ENCODE measurements at places on chromosomes 1 and 21.

DNA sequence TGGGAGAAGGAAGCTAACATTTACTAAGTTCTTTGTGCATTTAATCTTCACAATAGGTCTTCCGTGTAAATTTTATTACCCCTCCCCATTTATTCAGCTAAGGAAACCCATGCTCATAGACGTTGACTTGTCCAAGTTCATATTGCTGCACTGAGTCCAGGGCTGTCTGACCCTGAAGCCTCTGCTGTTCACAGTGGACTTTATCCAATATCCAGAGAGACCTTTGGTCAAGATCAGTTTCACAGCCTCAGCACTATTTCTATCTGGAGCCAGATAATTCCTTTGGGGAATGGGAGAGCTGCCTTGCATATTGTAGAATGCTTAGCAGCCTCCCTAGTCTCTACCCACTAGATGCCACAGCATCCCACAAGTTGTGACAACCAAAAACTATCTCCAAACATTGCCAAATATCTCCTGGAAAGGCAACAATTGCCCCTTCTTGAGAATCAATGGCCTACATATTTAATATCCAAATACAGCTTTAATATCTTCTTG lies 26.4 kb downstream of the ILDR2 start:
- no peak for DNase-seq

GRCh38 chr21:18617291-18617690 lies 213.7 kb upstream of the TMPRSS15 start:
- DNase-seq, result no peak

GRCh38 chr1:208335371-208336136 lies 91.4 kb upstream of the PLXNA2 start:
- no peak for DNase-seq

- no peak for DNase-seq
These were observed 4.7 kb downstream of the EPHA8 start for GRCh38 chr1:22567994-22568393.

DNA sequence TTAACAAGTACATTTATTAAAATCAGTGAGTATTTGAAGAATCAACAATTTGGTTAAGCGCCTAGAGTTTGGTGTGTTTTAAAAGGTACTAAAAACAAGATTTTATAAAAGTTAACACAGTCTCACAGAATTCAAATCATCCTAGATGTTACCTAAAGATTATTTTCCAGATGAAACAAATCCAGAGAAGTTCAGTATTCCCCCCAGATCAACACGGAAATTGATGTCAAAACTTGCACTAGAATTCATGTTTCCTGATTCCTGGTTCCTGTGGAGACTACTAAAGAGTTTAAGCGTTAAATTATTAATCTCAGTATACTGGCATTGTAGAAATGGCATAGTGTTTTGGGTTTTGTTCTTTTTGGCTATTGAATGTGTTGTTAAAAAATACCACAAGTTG lies 1.4 kb downstream of the PTBP2 start:
- no peak for DNase-seq

DNA sequence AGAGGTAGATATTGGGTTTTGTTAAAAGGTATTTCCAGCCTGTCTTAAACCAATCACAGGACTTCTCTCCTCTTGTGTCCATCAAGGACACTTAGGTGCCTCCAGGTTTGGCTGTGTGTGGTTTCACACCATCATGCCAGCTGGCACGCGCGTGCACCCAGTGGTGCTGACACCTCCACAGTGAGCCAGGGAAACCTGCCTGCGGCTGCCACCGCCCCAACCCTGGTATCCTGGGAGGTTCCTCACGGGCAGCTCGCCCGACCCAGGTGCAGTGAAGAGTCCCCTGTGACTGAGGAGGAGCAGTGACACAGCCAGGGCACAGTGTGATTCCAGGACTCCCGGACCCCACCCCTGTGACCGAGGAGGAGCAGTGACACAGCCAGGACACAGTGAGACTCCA lies 13.2 kb upstream of the COL6A2 start:
- no peak for DNase-seq

- DNase-seq, result peak; percentile 30
These were observed 32.4 kb upstream of the CTTNBP2NL start for GRCh38 chr1:112363636-112364035.

DNA sequence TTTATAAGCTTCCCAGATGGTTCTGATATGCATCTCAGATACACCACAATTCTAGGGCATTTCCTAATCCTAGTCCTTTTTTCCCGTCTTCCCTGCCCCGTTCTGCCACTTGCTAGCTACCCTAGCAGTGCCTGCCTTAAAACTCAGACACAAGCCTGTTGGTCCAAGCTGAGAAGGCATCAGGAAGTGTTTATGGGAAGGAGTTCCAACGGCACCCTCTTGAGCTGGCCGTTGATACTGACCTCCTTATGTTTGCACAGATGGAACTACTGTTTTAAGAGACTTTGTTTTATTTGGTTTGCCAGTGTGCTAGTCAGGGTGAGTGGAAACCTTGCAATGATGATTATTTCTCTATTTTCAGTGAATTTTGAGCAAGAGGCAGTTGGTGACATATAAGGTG lies 67.2 kb downstream of the UCK2 start:
- DNase-seq, result peak; percentile 59

GRCh38 chr1:172661107-172661506 lies 2.2 kb downstream of the FASLG start:
- DNase-seq, result no peak

GRCh38 chr1:99170516-99170915 lies 93.8 kb upstream of the PLPPR4 start:
- no peak for DNase-seq

DNA sequence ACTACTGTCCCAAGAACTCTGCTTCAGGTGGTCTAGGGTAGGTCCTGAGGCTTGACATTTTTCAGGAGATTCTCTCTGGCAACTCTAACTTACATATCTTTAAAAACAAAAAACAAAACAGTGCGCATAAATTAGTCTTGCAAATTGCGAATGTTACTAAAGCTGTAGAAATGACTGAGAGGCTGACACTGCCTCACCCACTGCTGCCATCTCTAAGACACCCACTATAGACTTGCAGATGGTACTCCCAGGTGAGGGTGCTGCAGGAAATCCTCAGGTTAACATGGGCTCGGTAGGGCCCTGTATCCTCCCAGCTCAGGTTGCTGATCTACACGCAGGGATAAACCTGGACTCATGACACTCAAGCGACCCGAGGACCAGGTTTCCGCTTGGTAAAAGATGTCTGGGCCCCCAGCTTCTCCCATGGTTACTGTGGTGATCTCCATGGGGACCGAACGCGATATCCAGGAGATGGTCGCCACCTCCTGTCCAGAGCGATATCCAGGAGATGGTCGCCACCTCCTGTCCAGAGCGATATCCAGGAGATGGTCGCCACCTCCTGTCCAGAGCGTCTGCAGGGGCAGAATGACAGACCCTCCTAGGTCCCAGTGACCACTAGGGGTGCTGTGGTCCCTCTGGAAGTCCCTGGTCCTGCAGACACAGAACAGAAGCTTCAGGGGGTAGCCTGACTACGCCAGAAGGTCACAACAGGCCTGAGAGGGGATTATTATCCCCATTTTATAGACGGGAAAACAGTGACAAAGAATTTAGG lies 16.2 kb upstream of the LY9 start:
- no peak for DNase-seq

GRCh38 chr1:33244809-33245186 lies 11.5 kb upstream of the ZNF362 start:
- DNase-seq, result no peak

- DNase-seq, result peak; percentile 67
These were observed 2.3 kb downstream of the PDXK start for GRCh38 chr21:43721206-43721605.

GRCh38 chr1:211677659-211678058 lies 2.2 kb upstream of the NEK2 start:
- no peak for DNase-seq
